ENCODE measurements at places on chromosomes 16 and 17. TPM values are rescaled to one million over a fixed set of nuclear protein-coding genes. Genes with fewer than 3 reads are reported as not detected.

The PRSS36 gene
- total RNA-seq = 12.2 TPM

The TBC1D3I gene
- not detected for total RNA-seq

The GSE1 gene
- total RNA-seq = 147 TPM

The TIGD7 gene
- total RNA-seq = 8.3 TPM

The CRK gene
- 70.6 TPM for total RNA-seq

The GAST gene
- total RNA-seq = not detected

The TBC1D3K gene
- total RNA-seq = not detected

The SPEM1 gene
- not detected for total RNA-seq

The ERI2 gene
- 7.8 TPM for total RNA-seq

The STH gene
- total RNA-seq = not detected

The KLHL36 gene
- total RNA-seq = 60.1 TPM

The EVPLL gene
- total RNA-seq = not detected

The DPEP2NB gene
- not detected for total RNA-seq

The APOBR gene
- total RNA-seq = 4.5 TPM

The RMI2 gene
- not detected for total RNA-seq

The TPSG1 gene
- total RNA-seq = not detected
